ENCODE measurements at places on chromosomes 7 and 10. TPM values are rescaled to one million over a fixed set of nuclear protein-coding genes. Genes with fewer than 3 reads are reported as not detected.

- no peak overlapping the region for H3K27ac ChIP-seq
- H3K27me3 ChIP-seq = no peaks in the 10 kb centered on the region
- H3K4me1 ChIP-seq = no peaks in the 10 kb centered on the region
These were observed 410.7 kb downstream of the POM121L12 start for GRCh38 chr7:53446170-53446569.

GRCh38 chr7:134472572-134473244 is 13.8 kb upstream of the AKR1B1 start:
- H3K4me1 ChIP-seq = no peaks in the 10 kb centered on the region
- H3K27ac ChIP-seq = no peak overlapping the region
- no peaks in the 10 kb centered on the region for H3K27me3 ChIP-seq

The PLPP4 gene
- polyA plus RNA-seq = not detected

The PCDH15 gene
- not detected for polyA plus RNA-seq

DNA sequence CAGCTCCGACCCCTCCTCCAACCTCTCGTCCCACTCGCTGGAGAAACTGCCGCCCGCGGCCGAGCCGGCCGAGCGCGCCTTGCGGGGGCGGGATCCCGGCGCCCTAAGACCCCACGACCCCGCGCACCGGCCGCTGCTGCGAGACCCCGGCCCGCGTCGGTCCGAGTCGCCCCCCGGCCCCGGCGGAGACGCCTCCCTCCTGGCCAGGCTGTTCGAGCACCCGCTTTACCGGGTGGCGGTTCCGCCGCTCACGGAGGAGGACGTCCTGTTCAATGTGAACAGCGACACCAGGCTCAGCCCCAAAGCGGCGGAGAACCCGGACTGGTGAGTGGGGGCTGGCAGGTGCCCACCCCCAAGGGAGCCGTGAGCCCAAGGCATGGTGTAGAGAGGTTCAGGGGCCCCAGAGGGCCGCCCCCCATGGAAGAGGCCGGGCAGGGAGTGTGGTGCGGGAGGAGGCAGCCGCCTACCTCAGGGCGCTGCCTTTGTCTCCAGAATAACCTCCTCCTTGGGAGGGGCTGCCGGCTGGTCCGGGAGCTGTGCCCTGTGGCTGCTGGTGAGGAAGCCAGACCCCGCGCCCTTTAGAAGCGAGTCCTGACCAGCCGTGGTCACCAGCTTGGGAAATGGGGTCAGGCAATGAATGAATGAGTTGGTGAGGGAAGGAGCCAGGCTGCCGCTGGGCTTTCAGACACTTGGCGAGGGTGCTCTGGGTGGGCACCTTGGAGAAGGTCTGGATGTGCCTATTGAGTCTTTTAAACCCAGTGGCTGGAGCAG is 1.3 kb downstream of the FAM20C start:
- no peak overlapping the region for H3K27ac ChIP-seq
- H3K4me1 ChIP-seq = peaks cover 6% of the 10 kb centered on the region
- no peaks in the 10 kb centered on the region for H3K36me3 ChIP-seq
- no peak for DNase-seq
- no peak overlapping the region for H3K4me3 ChIP-seq

DNA sequence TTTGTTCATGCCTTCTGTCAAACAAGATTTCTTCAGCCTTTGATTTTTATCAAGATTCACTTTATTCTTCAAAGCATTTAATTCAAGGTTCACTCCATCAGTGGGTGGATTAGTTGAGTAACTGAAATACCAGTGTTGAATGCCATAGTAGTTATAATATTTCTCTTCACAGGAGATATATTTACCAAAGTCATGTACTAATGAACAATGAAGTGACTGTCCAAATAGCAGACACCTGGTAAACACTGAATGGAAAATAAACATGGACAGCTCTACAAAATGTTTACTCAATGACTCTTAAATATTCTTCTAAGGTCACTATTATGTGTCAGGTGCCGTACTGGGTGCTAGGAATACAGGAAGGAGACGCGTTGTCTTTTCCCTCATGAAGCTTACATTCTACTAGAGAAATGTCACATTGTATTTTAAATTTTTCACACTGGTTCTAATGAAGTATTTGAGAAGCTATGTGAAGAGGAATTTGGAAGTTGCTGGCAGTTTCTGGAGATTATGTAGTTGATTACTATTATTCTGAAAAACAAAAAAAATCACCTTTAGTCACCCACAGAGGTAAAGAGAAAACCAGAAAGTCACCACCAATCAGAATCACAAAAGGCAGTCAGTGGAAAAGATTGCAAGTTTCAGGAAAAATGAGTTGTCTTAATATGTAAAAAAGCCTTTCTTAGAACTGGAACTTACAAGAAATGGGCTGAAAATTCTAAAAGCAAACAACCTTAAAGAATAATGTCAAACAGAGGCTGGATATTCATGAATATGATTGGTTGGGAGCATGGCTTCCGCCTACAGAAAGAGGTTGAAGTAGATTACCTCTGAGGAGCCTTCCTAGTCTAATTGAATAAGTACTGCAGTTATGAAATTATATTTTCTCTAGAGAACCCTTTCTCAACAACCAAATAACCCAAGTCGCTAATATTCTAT is 84.5 kb downstream of the RTKN2 start:
- H3K4me1 ChIP-seq = peaks cover 70% of the 10 kb centered on the region
- H3K27ac ChIP-seq = peak overlapping the region; percentile 42
- H3K27me3 ChIP-seq = no peaks in the 10 kb centered on the region
- no peak overlapping the region for H3K4me3 ChIP-seq
- no peak for DNase-seq

The CLCN1 gene
- polyA plus RNA-seq = 0.06 TPM

DNA sequence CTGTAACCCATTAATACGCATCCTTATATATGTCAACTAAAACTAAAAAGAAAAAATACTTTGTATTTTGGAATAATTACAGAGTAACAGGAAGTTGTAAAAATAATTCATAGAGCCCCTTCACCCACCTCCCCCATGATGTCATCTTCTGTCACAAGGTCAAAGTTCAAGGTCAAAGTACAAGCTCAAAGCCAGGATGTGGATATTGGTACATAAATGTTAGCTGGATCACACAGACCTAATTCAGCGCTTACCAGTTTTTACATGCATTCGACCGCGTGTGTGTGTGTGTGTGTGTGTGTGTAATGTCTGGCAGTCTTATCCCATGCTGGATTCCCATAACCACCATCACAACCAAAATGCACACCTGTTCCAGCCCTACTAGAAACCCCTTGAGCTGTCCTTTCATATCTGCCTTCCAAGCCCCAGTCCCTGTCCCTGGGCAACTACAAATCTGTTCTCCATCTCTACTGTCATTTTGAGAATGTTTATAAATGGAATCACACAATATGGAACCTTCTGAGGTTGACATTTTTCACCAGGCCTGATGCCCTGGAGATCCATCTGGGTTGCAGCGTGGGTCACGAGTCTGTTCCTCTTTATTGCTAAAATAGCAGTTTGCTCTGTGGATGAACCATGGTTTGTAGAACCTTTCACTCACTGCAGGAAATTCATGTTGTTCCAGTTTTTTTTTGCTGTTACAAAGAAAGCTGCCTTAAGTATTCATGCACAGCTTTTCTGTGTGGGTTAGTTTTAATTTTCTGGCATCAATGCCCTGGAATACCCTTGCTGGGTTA is 153.6 kb upstream of the PITRM1 start:
- no peaks in the 10 kb centered on the region for H3K27me3 ChIP-seq
- no peak overlapping the region for H3K4me3 ChIP-seq
- no peaks in the 10 kb centered on the region for H3K4me1 ChIP-seq
- H3K36me3 ChIP-seq = no peaks in the 10 kb centered on the region
- no peak for DNase-seq
- H3K27ac ChIP-seq = no peak overlapping the region

DNA sequence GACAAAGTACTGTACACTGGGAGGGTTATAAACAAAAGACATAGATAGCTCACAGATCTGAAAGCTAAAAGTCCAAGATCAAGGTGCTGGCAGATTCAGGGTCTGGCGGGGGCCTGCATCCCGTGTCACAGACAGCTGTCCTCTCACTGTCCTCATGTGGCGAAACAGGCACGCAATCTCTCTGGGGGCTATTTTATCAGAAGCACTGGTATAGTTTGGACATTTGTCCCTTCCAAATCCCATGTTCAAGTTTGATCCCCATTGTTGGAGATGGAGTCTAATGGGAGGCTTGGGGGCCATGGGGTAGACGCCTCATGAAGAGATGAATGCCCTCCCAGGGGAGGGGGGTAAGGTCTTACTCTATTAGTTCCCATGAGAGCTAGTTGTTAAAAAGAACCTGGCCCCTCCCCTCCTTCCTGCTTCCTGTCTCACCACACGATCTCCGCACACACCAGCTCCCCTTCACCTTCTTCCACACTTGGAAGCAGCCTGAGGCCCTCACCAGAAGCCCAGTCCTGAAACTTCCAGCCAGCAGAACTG is 72.5 kb upstream of the UCN3 start:
- no peaks in the 10 kb centered on the region for H3K36me3 ChIP-seq
- H3K4me1 ChIP-seq = peaks cover 59% of the 10 kb centered on the region
- peak overlapping the region; percentile 81 for H3K27ac ChIP-seq
- peak; percentile 41 for DNase-seq
- H3K4me3 ChIP-seq = peak overlapping the region; percentile 80
- H3K27me3 ChIP-seq = no peaks in the 10 kb centered on the region

DNA sequence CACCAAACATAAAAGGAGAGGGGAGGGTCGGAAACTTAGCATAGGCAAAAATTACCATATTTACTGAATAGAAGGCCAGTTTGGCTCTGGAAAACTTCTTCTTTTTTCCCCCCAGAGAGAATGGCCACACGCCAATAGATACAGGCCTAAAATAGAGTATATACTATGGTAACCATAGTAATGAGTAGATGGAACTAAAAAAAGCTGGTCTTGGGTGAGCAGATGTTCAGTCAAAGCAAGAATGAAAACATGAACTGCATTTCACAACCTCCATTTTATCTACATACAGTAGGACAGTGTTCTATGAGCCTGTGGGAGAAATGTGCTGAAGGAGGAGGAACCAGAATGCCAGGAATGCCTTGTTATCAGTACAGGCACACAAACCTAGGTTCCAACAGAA is 141.7 kb upstream of the SEMA3A start:
- no peaks in the 10 kb centered on the region for H3K36me3 ChIP-seq
- DNase-seq = no peak
- no peaks in the 10 kb centered on the region for H3K4me1 ChIP-seq
- no peak overlapping the region for H3K27ac ChIP-seq

DNA sequence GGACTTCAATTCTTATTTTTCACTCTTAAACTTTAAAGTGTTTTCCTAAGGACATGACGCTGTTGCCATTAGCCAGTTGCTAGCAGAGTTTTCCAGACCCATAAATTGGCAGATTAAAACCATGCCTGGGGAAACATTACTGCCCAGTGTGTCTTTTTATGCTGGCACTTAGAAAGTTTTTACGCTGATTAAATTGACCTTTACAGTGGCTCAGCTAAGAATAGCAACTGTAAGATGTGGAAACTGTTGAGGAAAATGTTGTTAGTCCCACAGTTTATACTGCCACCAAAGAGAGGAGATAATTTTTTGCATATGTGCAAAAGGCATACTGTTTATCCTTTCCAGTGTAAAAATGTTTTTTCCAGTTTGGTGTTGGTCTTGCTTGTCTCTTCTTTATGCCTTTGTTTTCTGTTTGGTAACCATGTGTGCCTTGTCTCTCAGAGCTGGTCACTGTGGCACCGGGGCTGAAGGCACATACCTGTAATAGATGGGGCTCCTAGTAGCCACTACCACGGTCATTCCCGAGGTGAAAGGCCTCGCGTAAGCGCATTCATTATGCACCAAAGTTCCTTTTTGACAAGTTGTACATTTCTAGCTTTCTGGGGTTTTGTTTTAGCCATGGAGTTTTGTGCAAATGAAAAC is 45.3 kb downstream of the CYP17A1 start:
- H3K36me3 ChIP-seq = no peaks in the 10 kb centered on the region
- H3K27ac ChIP-seq = no peak overlapping the region
- no peaks in the 10 kb centered on the region for H3K27me3 ChIP-seq
- DNase-seq = no peak
- peaks cover 18% of the 10 kb centered on the region for H3K4me1 ChIP-seq

The CCDC172 gene
- not detected for polyA plus RNA-seq

The HOXA7 gene
- polyA plus RNA-seq = not detected

The MGAM2 gene
- not detected for polyA plus RNA-seq

Measured in CD4-positive, alpha-beta memory T cell (primary cell).